ENCODE measurements at places on chromosomes 3 and 15. TPM values are rescaled to one million over a fixed set of nuclear protein-coding genes. Genes with fewer than 3 reads are reported as not detected.

Gene TP63
- total RNA-seq = 0.35 TPM

Gene CCDC174
- 16.8 TPM for total RNA-seq

Gene TM4SF4
- 1.7 TPM for total RNA-seq

Gene ASB14
- not detected for total RNA-seq

Gene ANKRD63
- not detected for total RNA-seq

Gene CRTC3
- total RNA-seq = 45.7 TPM

Gene SAXO2
- total RNA-seq = 4.0 TPM

Gene SELENOS
- 87.2 TPM for total RNA-seq

Gene SLC9C1
- not detected for total RNA-seq

Gene PRSS50
- not detected for total RNA-seq

Gene ADPGK
- total RNA-seq = 55.5 TPM

Gene FBN1
- 297 TPM for total RNA-seq

Gene TNFAIP8L3
- total RNA-seq = 7.4 TPM

Gene ZWILCH
- 4.4 TPM for total RNA-seq

Gene STX19
- not detected for total RNA-seq

Gene TRAK1
- 38.3 TPM for total RNA-seq

Gene ZNF80
- not detected for total RNA-seq

Gene PIAS1
- 37.3 TPM for total RNA-seq

Gene C2CD4A
- total RNA-seq = not detected

Gene TIPARP
- total RNA-seq = 88.9 TPM

Gene IL17RC
- 28.8 TPM for total RNA-seq

Gene FBXO40
- total RNA-seq = 0.13 TPM

Gene LRRC28
- total RNA-seq = 20.7 TPM

Gene MRPS25
- total RNA-seq = 52.3 TPM

Gene TRIM42
- not detected for total RNA-seq

Gene THRB
- total RNA-seq = 27.5 TPM

Gene LINGO1
- 1.6 TPM for total RNA-seq

Gene CSTA
- total RNA-seq = 28.7 TPM
